ENCODE measurements at places on chromosomes 1 and 21. TPM values are rescaled to one million over a fixed set of nuclear protein-coding genes. Genes with fewer than 3 reads are reported as not detected.

The C1QA gene
- 105 TPM for total RNA-seq

The SYCP1 gene
- not detected for total RNA-seq

The RGS7 gene
- not detected for total RNA-seq

The MROH7 gene
- 4.5 TPM for total RNA-seq

The SAMD11 gene
- 1.5 TPM for total RNA-seq

The TEX50 gene
- not detected for total RNA-seq

The OLFML3 gene
- 10.9 TPM for total RNA-seq

The VCAM1 gene
- 2.5 TPM for total RNA-seq

The CHRM3 gene
- total RNA-seq, result 0.38 TPM

The SLC45A1 gene
- 1.9 TPM for total RNA-seq

The SPRR2E gene
- total RNA-seq, result not detected

The FCGR3B gene
- total RNA-seq, result 1.8 TPM

The CRP gene
- total RNA-seq, result not detected
